ENCODE measurements at places on chromosomes 3 and 15.
A peak's percentile ranks its signal among the peaks of the same experiment; 100 is the strongest.

- no peak for DNase-seq
Observed at GRCh38 chr3:148873270-148873927, 8.3 kb downstream of the CPA3 start.

DNA sequence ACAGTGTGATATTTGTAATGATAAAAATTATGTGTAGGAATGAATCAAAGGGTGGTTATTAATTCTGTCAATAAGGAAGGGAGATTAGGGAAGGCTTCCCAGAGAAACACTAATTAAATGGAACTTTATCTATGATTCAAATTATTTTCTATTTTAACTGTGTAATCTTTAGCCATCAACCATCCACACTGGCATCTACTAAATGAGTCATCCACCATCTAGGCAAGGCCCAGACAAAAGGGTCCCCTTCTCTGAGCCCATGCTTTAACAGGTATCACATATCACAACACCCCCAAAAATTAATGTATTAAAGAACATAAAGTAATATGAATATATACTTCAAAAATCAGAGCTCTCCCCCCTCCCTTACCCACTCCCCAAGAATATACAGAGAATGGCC lies 19.9 kb upstream of the TPM1 start:
- no peak for DNase-seq

DNA sequence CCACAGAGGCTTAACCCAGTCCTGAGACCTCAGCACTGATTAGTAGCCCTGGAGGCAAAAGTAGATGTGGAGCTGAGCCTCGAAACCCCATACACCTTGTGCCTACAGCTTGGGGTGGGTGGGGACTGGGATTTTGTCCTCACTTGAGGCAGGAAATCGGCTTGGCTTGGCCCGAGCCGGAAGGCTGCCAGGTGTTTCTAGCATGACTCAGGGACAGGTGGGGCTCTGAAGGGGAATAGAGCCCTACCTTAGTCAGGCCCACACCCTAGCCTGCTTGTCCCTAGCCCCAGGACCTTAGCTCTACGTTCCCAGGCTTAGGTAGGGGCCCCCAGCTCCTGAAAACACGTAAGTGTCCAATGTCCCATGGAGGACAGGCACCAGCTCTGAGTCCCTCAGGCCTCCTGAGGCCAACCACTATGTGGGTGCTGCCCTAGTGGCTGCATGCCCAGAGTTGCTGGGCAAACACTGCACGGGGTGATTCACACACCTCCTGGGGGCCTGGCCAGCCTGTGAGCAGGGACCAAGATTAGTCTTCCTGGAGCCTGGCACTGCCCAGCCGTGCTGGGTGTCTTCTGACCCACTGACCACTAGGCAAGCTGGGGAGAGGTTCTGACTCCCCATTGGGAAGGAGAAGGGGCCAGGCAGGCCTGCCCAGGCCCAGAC lies 3.1 kb downstream of the MST1R start:
- no peak for DNase-seq

GRCh38 chr3:81951636-81952035 lies 190.2 kb upstream of the GBE1 start:
- DNase-seq: no peak

GRCh38 chr3:98994128-98994762 lies 92.8 kb upstream of the DCBLD2 start:
- DNase-seq: peak; percentile 65

DNA sequence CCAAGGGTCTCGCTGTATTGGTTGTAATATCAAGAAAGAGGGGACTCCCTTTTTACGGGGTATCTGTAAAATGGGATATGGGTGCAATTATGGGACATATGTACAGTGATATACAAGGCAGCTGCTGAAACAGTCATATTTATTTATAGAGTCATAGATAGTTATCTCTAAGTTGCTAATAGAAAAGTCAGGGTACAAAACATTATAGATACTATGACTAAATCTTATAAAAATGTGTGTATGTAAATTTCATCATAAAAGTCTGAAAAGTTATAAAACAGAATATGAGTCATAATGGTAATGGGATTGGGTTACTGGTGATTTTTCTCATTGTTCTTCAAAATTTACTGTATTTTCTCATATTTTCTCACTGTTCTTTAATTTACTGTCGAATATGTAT lies 344.9 kb upstream of the SLCO3A1 start:
- DNase-seq: no peak

DNA sequence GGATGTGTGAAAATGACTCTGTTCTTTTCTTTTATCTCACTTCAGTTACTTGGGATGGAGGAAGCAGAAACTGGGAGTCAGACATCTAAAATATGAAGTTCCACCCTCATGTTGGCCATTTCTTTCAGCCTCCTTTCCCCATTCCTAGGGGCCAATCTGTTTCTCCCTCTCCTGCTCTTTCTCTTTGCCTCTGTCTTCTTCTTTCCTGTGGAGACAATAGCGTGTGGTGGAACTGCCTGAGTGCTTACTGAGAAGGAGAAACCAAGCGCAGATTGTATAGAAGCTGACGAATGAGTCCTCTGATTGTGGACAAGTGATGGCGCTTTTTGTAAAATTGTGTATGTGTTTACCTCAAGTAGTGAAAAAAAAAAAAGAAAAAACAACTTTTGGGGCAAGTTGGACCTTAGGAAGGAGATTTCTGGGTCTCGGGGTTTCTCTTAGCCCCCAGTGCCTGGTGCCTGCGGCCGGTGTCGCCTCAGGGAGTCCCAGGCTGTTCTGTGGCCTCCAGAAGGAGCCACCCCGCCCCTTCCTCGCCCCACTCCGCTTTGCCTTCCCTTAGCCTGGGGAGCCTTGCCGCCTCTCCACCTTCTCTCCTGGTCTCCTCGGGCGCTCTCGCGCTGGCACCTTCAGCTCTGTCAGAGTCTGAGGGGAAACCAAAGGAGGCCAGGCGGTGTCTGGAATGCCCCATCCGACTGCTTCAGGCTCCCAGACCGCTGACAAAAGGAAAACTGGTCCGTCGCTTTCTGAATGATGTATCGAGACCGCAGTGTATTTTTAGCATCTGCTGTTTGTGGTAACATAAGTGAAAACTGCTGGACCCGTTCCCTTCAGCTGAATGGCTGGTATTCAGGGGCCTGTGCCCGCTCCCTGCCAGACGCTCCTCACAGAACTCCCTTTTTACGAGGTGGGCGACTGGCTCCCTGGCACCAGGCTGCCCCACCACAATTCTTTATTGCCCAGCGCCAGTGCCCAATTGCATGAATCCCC lies 30.1 kb downstream of the SCG5 start:
- no peak for DNase-seq

DNA sequence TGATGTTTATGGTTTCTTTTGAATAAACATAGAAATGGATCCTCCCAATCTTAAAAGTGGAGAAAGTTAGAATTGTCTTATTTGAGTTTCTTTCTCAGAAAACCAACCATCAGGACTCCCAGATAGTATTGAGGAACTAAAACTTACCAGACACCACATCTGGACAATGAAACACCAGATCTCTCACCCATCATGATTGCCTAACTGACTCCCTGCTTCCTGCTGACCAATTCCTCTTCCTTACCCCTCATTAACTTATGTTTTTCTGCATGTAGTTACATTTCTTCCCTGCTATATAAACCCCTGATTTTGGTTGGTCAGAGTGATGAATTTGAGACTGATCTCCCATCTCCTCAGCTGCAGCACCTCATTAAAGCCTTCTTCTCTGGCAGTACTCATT lies 242.0 kb upstream of the SETMAR start:
- no peak for DNase-seq

- peak; percentile 38 for DNase-seq
Observed at GRCh38 chr3:31968369-31968926, 12.6 kb downstream of the OSBPL10 start.

All from COLO829 (cell line).